Endothelial cell (in vitro differentiated cells): ENCODE measurements at places on chromosomes 3 and 15. TPM values are rescaled to one million over a fixed set of nuclear protein-coding genes. Genes with fewer than 3 reads are reported as not detected.

The PLSCR5 gene
- total RNA-seq = not detected

DNA sequence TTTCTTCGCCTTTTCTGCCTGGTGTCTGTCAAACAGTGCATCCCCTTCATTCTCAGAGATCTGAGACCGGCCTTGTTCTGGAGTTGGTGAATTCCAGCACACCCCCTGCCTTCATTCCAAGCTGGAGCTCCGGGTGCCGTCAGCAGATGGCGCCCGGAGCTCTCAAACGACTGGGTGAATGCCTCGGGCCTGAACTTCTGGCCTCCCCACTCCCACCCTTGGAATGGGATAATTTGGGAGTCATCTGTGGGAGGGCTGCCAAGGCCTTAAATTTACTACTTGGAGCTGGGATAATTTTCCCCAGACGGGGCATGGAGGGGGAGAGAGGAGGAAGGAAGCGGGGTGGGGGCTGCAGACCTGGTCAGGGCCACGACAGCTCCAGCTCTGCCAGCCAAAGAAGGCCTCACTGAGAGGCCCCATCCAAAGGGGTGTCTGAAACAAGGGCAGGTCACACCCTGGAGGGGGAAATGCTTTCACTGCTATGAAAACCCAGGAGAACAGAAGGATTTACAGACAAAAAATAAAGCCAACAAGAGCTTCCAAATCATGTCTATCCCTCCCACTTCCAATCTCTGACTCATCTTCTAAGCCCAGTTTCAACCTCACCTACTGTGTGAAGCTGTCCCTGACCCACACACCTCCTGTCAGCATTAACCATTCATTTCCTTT, 187.9 kb downstream of the OPA1 start:
- DNase-seq = peak; percentile 74

GRCh38 chr3:157423337-157423736, 13.3 kb upstream of the PTX3 start:
- DNase-seq = no peak

DNA sequence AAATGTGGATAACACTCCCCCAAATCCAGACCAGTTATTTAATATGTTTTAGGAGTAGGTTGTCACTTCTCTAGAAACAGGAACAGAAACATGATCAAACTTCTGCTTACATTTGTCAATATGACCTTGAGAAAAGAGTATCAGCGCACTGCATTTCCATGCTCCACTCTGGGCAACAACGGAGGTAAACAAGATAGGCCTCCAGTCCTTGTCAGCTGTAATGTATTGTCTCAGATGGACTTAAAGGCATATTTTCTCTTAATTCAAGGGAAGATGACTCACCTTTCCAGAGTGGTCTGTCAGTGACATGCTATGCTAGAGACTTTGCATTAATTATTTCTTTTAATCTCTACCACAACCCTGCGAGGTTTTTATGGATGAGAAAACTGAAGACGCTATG, 51.6 kb upstream of the TCF12 start:
- no peak for DNase-seq

The ZNF860 gene
- 1.1 TPM for total RNA-seq

- no peak for DNase-seq
These were observed 39.5 kb downstream of the KBTBD8 start for GRCh38 chr3:67037615-67038014.

The SCAANT1 gene
- total RNA-seq = not detected

- no peak for DNase-seq
These were observed 1.4 kb upstream of the RSRC1 start for GRCh38 chr3:158108445-158108985.

The CPA3 gene
- not detected for total RNA-seq

The SH3GL3 gene
- total RNA-seq = 9.4 TPM

DNA sequence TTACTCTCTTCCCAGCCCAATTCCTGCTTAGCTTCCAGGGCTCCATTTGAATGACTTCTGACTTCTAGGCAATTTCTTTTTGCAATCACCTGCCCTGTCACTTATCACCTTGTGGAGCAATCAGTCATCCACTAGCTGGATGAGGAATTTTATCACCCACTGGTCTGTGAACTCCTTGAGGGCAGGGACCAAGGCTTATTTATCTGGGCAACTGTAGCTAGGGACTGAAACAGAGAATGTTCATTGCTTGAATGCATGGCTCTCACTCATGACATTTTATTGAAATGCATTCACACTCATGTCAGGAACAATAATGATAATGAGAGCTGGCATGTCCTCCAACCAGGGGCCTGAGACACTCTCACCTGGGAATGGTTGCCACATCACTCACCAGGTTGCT, 15.5 kb downstream of the TNFAIP8L3 start:
- DNase-seq = no peak

DNA sequence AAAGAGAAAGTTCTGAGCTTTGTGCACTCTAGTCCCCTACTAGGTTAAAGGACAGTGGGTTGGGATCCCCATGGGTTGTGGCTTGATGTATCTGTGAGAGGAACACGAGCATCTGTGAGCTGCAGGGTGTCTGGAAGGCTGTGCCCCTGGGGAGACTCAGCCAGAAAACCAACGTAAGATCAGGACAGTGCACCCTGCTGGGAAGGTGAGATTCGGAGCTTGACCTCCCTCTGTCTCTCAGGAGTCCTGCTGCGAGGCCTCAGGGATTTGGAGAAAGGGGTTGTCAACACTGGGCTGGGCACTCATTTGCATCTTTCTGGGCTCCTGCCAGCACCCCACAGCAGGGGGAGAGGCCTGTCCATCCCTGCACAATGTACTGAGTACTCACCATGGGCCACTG, 15.2 kb downstream of the ANKRD63 start:
- no peak for DNase-seq

The CORO2B gene
- total RNA-seq = 71.7 TPM

GRCh38 chr3:88773766-88774165, 333.7 kb upstream of the EPHA3 start:
- DNase-seq = no peak

- DNase-seq = no peak
These were observed 97.6 kb upstream of the CNTN3 start for GRCh38 chr3:74711913-74712512.

DNA sequence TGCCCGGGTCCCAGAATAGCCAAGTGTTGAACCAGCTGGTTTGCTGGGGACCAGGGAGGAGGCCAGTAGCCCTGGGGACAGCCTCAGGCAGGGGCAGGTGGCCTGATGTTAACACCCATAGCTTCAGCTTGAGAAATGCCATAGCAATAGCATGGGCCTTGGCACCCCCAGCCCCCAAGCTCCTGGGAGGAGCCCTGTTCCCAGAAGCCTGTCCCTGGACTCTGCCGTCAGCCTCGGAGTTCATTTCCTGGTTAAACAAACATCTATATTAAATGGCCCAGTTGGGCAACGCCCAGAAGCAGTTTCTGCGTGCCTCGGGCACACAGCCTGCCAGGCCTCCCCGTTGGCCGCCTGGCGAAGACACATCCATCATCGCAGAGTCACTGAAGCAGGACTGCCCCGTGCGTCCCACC, 58.2 kb downstream of the FGD5 start:
- DNase-seq = no peak

DNA sequence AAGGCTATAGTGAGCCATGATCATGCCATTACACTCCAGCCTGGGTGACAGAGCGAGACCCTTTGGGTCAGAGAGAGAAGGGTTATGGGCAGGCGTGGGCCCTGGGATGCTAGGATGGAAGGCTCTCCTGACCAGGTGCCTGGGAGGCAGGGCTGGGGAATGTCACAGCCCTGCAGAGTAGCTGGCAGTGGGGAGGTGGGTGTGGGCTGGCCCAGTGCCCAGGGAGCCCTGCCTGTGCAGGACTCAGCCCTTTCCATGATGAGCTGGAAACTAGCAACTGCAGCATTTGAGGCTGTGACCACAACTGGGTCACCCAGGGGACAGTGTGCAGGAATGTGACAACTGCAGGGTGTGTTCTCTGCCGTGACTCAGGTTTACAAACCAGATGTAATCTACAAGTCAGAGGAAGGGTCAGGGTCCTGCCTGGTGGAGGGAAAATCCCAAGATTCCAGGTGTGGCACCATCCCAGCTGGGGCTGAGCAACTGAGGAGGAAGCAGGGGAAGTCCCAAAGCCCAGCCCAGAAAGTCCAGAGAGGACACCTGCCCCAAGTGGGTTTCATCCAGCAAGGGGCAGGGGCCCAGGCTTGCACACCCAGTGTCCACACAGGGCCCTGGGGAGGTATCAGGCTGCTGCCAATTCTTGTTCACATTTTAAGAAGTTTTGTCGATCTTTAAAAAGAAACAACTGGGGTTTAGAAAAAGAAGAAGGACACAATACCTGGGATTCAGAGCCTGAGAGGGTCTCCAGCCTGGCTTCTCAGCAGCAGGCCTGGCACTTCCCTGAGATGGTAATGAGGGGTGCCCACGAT, 45.5 kb downstream of the SLC28A1 start:
- no peak for DNase-seq

GRCh38 chr3:119365418-119365817, 71.2 kb downstream of the ARHGAP31 start:
- DNase-seq = no peak

DNA sequence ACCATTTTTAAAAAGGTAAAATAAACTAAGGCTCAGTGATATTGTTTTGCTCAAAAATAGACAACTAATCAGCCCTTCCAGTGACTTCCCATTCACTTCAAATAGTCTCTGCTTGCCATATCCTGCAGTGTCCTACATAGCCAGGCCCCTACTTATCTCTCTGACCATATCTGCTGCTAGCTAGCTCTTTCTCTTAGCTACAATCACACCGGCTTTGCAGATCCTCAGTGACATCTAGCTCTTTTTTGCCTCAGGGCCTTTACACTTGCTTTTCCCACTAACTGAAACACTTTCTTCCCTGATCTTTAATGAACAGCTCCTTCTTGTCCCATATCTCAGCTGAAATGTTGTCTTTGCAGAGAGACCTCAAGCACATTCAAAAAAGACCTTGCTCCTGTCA, 161.3 kb downstream of the IL5RA start:
- no peak for DNase-seq

- no peak for DNase-seq
These were observed 106.3 kb downstream of the SNRPN start for GRCh38 chr15:25060996-25061620.

The APOD gene
- 5.0 TPM for total RNA-seq

The TRIM71 gene
- total RNA-seq = 74.0 TPM

The CYP1A1 gene
- 7.0 TPM for total RNA-seq

The LRRC31 gene
- total RNA-seq = 0.23 TPM

The SOX14 gene
- total RNA-seq = 19.7 TPM

DNA sequence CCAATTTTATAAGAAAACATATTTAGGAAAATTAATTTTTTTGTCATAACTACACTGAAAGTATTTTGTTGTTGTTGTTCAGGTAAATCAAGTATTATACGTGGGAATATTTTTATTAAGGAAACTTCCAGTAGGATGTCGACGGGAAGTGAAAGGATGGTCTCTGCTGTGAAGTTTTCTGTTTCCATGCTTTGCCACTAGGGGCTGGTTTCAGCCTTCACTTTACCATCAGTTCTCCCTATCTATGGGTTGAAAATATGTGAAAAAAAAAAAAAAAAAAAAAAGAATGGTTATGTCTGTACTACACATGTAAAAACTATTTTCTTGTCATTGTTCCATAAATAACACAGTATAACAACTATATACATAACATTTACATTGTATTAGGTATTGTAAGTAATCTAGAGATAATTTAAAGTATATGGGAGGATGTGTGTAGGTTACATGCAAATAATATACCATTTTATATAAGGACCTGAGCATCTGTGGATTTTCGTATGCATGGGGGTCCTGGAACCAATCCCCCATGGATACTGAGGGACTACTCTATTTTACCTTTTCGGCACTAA, 136.7 kb downstream of the SMAD6 start:
- peak; percentile 40 for DNase-seq

The ITIH1 gene
- total RNA-seq = not detected

The GATM gene
- total RNA-seq = 3.5 TPM

The PLXND1 gene
- total RNA-seq = 1,753 TPM

- no peak for DNase-seq
These were observed 28.3 kb downstream of the PPCDC start for GRCh38 chr15:75051711-75052110.

- no peak for DNase-seq
These were observed 67.2 kb downstream of the CRTC3 start for GRCh38 chr15:90596943-90597342.

DNA sequence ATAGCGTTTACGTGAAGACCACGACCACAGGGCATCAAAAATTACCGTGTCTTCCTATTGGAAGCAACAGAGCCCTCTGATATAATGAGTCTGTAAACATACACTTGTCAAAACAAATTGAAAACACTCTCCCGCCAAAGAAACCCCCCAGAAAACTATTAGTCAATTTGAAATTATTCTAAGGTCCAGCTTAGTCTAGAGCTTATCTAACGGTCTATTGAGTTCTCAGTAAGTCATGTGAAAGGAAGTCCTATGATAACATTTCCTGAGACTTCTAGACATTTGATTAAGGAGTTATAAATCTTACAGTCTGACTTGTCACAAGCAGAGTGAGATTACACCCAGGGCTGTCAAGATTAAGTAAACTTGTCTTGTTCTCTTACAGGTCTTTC, 356.3 kb downstream of the FOXP1 start:
- no peak for DNase-seq

The HGD gene
- not detected for total RNA-seq

The RSL24D1 gene
- total RNA-seq = 58.0 TPM

The NDUFB4 gene
- 92.6 TPM for total RNA-seq

DNA sequence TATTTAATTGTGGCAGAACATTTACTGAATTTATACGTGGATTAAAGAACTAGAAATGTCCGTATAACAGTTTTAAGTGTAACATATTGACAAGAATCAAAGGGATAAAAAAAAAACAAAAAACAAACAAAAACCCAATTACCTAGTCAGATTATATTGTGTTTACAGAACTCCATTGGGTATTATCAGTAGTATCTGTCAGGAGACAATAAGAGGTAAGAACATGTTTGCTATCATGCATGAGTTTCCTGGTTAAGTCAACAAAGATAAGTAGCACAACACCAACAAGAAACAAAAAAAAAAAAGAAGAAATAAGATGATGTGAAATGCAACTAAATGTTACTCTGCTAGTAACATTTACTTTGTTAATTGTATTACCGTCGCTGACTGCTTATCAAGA, 570.6 kb downstream of the ZBBX start:
- DNase-seq = no peak

GRCh38 chr15:72995849-72996248, 56.4 kb upstream of the NEO1 start:
- no peak for DNase-seq

The ADGRG7 gene
- total RNA-seq = not detected
